ENCODE measurements at places on chromosomes 4 and X.

DNA sequence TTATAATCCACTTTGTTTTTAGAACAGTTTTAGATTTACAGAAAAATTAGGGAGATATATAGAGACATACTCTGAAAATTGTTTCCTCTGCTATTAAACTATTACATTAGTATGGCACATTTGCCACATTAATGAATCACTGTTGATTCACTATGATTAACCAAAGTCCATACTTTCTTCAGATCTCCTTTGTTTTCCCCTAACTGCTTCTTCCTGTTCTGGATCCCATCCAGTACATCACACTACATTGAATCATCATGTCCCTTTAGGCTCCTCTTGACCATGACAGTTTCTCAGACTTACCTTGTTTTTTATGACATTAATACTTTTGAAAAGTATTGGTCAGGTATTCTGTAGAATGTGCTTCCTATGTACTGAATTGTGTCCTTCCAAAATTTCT is 109.2 kb upstream of the EDNRA start:
- no peak for DNase-seq

GRCh38 chrX:123464709-123465108 is 268.1 kb downstream of the THOC2 start:
- no peak for DNase-seq

GRCh38 chr4:154329268-154329868 is 162.2 kb downstream of the DCHS2 start:
- DNase-seq = no peak

DNA sequence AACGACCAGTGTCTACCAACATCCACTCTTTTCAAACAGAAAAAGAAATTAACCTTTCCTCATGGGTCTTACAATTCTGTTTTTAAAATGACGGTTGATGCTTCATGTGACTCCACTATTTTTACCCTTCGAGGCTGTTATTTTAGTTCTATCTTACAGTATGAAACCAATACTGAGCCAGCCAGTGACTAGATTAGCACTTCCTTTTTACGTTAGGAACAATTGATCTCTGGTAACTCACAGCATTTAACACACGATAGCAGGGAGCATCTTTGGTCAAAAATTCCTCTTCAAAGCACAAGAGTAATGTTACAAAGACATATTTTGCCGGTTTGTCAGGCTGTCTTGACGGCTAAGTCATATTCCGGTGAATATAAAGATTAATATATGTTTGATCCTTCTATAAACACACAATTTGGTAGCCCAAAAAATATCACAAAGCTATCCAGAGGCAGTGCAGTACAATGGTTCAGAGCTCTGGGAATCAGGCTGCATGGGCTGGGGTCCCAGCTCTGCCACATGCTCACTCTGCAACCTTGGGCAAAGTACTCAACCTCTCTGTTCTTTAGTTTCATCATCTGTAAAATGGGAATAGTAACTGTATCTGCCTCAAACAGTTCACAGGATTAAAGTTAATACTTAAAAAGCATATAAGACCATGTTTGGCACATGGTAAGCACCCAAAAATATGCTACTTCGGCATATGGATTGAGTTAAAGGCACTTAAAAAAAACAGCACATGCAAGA is 62.9 kb upstream of the TXK start:
- DNase-seq = no peak

DNA sequence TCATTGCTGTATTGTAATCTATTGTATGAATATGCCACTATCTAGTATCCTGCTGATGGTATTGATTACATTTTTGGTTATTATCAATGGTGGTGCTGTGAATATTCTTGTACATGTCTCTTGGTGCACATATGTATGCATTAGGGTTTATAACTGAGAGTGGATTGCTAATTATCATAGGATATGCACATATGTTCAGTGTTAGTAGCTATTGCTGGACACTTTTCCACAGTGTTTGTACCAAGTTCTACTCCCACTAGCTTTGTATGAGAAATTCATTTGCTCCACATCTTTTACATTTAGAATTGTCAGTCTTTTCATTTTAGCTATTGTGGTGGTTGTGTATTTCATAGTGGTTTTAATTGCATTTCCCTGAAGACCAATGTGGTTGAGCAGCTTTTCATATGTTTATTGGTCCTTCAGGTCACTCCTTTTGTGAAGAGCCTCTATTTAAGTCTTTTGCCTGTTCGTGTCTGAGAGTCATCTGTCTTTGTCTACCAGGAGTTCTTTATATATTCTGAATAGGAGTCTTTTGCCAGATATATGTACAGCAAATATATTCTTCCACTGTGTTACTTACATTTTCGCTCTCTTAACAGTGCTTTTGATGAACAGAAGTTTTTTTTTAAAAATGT is 87.1 kb downstream of the TBC1D19 start:
- DNase-seq = no peak
